ENCODE measurements at places on chromosomes 7 and 10. TPM values are rescaled to one million over a fixed set of nuclear protein-coding genes. Genes with fewer than 3 reads are reported as not detected.

The ITGA8 gene
- total RNA-seq: not detected

The TMEM229A gene
- total RNA-seq: not detected

The ARMC10 gene
- total RNA-seq: 34.8 TPM

The SAMD9L gene
- total RNA-seq: 2.7 TPM

The RASSF4 gene
- total RNA-seq: 6.1 TPM

Data from bronchus fibroblast of lung (primary cell).